ENCODE measurements at places on chromosomes 1 and 21.

DNA sequence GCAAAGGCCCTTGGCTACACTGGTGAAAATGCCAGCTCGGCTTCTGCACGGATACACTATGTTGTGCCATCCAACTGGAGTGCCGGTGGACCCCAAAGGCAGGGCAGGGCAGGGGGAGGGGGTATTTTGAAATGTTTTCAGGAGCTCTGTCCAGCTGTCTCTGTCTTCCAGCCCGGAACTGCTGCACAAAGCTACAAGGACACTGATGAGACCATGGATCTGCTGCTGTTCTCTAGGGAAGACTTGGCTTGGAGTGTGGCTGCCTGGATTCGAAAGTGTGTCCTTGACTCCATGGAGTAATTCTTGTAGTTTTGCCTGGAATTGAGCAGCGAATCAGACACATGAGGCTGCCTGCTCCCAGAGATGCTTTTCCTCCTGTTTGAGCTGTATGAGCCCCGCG lies 42.4 kb downstream of the TTC39A start:
- DNase-seq: no peak

- no peak for DNase-seq
These were observed 40.1 kb upstream of the GPR52 start for GRCh38 chr1:174407665-174408064.

DNA sequence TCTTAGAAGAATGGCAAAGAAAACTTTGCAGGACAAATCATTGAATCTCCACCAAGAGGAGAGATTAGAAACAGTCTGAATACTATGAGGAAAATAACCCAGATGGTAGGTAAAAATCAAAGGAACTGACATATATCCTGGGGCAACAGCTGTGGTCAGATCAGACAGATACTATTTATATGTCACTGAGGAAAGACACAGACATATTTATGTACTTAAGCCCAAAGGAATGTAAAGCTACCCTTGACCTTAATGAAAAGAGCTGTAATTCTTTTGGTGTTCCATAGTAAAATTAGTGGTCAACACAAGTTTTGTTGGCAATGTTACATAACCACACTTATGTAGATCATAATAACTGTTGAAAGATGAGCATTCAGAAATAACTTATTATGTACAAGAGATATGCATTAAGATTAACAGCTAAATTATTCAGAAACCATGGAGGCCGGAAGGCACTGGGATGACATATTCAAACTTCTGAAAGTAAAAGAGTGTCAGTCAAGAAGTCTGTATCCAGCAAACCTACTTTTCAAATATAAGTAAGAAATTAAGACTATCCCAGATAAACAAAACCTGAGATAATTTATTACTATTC lies 166.1 kb upstream of the SAMSN1 start:
- peak; percentile 6 for DNase-seq

GRCh38 chr1:91397605-91398004 lies 7.0 kb downstream of the HFM1 start:
- no peak for DNase-seq

GRCh38 chr1:70204600-70204999 lies 779 bp downstream of the LRRC40 start:
- DNase-seq: no peak

DNA sequence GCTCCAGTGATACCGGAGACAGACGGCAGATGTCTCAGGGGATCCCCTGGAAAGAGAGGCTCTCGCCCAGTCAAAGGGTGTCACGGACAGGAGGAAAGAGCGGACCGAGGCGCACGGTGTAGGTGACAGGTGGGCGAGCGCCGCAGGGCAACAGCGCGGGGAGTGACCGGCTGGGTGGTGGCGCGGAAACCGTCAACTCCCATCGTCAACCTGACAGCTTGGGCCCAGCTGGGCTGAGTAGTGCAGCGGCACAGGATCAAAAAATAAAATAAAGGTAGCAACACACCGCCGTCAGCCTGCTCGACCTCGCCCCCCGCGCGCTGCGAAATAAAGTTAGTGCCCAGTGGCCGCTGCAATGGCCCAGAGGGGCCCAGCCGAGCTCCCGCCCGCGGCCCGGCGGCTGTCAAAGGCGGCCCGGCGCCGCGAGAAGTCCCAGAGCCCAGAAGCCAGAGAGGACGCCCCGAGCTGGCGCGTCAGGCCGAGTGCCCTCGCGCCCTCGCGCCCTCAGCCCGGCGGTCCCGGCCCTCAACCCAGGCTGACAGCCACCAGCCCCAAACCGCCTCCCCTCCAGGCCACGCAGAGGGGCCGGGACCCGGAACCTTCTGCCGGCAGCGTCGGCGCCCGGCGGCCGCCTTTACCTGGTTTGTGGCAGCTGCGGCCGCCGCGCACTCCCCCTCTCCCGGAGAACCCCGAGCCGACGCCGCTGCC lies at the start of gene LYST:
Gene LYST, minus strand, starts transcription at position 702 of the 708 bp plus-strand sequence. CDS start 36,489 bp downstream, outside the sequence.
- DNase-seq: peak; percentile 22

DNA sequence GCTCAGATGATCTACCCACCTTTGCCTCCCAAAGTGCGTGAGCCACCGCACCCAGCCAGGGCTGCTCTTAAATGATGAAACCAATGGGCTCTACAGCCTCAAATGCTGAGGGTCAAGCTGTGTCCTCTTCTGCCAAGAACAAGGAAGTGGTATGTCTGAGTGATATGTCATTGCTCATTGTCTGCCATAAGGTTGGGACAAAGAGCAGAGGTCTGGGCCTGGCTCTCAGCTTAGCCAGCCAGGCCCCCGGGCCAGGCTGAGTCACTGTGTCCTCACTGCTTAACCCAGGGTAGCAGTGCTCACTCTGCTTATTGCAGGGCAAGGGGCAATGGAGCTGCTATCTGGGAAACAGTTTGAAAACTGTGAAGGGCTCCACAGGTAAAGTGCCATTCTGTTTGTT lies 8.3 kb upstream of the ETS2 start:
- no peak for DNase-seq

- DNase-seq: no peak
These were observed 7.4 kb downstream of the USP48 start for GRCh38 chr1:21775550-21775914.

- DNase-seq: peak; percentile 93
These were observed 62.1 kb downstream of the DEGS1 start for GRCh38 chr1:224245188-224245587.

DNA sequence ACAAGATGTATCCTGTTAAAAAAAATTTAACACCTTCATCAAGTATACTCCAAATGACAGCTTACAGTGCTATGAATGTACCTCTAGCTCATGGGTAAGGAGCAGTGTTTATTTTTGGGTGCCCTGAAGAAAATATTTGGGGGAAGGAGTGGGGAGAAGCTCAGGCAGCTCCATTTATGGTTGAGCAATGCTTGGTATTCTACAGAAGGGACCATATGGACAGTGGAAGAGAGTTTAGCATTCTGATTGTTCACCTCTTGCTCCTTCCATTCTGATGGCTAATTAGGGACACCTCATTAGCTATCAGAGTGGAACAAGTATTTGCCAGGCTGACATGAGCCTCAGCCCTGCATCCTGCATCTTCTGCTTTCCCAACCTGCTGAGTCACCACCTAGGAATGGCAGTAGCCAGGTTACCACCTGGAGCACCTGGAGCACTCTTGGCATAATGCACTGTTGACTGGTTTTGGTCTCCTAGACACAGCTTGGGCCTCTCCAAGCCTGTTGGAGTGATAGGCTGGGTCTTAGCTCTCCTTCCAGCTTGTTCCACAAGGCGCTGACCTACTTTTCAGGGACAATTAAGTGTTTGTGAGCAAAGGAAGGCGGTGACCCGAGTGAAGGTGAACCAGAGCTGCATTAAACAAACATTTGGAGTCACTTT lies 62.0 kb upstream of the MACF1 start:
- no peak for DNase-seq

DNA sequence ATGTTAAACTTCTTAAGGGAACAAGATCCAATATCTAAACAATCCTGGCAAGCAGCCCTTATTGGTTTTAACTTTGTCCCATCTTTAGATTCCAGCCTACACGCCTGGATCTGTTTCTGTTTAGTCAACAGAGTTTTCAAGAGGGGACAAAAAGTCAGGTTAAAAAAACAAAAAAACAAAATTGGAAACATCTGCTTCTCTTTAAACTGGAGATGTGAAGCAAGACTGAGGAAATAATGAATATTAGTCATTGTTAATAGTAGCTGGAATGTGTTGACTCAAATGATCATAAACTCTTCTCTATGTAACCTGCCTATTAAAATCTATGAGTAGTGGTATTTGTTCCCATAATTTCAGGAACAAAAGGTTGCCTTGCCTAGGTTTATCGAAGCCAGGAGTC lies 55.0 kb downstream of the NID1 start:
- DNase-seq: no peak

DNA sequence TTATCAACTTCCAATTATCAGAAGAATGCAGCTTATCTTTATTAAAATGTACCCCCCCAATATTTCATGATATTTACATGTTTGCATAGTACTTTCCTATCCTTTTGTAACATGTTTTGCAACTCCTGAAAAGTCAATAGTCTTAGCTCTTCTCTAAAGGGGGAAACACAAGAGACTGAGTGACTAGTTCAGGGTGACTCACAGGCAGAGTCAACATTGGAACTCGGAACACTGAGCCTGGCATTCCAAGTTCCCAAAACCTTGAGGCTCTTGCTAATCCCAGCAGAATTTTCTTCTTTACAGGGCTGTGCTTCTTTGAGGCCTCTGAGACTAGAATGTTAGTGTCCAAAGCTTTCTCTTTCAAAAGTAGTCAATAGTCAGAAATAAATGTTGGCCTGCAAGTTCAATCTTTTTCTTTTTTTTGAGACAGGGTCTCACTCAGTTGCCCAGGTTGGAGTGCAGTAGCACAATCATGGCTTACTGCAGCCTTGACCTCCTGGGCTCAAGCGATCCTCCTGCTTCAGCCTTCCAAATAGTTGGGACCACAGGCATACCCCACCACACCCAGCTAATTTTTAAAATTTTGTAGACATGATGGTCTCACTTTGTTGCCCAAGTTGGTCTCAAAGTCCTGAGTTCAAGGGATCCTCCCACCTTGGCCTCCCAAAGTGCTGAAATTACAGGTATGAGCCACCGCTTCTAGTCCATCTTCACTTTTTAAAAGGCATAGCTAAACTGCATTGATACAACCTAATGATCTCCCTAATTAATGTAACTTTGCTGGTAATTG lies 37.5 kb downstream of the ZNF281 start:
- no peak for DNase-seq

- no peak for DNase-seq
These were observed 29.1 kb upstream of the ATP2B4 start for GRCh38 chr1:203597331-203598090.

DNA sequence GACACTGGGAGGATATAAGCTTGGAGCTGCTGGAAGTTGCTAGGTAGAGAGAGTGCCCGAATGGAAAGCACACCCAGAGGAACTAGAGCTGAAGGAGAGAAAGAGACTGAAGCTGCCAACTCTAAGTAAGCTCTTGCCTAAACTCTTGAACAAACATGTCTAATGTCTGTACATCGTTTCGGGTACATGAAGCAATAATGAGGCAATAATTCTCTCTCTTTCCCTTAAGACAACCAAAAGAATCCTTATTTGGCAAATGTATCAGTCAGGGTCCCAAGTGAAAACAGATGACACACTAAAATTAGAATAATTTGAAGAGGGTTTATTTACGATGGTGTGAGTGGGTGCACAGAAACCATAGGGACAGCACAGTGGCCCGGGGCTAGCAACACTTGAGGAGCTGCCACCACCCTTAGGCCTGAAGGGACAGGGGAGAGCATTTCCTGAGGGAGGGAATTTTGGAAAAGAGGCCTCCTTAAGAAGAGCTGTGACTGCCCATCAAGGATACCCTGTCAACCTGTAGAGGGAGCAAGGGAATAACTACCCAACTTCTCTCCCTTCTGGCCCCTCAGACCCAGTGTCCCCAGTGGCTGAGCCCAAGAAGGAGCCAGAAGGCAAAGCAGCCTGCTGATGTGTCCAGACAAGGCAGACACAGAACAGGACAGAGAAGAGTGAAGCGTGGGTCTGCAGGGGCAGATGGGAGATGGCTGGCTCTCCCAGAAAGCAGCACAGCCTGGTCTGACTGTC lies 36.1 kb upstream of the KHDRBS1 start:
- DNase-seq: no peak

DNA sequence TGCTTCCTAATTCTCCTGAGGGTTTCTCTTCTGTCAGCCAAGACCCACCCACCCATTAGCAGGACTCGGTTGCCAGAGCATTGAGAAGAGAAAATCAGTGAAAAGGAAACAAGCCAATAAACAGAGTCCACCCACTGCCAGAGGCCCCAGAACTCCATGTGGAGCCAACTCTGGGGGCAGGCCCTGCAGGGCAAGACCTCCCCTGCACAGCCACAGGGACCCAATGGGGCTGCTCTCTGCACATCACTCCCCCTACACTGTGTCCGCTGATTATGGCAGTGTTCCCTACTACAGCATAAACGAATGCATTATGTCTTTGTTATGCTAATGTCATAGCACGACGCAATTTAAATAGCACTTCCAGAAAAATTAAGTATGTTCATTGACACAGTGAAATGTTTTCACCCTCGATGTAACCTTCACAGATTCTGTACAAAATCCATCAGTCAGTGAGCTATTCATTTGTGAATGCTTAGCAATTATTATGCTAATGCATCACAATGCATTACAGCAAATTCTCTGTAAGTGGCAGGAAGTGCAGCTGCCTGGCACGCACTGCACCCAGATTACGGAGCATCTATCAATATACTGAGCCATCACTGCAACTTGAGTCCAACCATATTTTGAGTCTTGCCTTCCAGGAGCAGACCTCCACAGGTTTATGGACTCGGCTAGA lies 56.4 kb downstream of the GRIK3 start:
- no peak for DNase-seq

GRCh38 chr1:234963904-234964702 lies 164.5 kb downstream of the TOMM20 start:
- DNase-seq: no peak

- no peak for DNase-seq
These were observed 145.0 kb downstream of the DHRS3 start for GRCh38 chr1:12472798-12473551.

- DNase-seq: no peak
These were observed 48.7 kb upstream of the COL6A2 start for GRCh38 chr21:46048926-46049889.

- DNase-seq: no peak
These were observed 12.5 kb downstream of the S100A7A start for GRCh38 chr1:153428791-153429190.

GRCh38 chr1:64934878-64935275 lies 31.5 kb downstream of the JAK1 start:
- no peak for DNase-seq

- no peak for DNase-seq
These were observed 16.5 kb downstream of the LHX4 start for GRCh38 chr1:180246579-180246978.

- DNase-seq: no peak
These were observed 27.9 kb upstream of the PRRC2C start for GRCh38 chr1:171457412-171457811.

DNA sequence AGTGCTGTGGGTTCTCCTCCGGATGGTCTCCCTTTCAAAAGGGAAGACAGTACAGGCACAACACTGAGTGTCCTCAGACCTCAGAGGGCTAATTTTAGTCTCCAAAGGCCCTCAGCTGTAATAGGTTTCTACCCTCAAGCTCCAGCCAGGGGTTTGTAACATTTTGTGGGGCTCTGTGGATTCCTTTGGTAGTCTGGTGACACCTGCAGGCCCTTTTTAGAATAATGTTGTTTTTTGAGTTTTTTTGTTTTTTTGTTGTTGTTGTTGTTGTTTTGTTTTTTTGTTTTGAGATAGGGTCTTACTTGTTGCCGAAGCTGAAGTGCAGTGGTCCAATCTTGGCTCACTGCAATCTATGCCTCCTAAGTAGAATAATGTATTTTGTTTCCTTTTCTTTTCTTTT lies 15.0 kb upstream of the TMEM201 start:
- no peak for DNase-seq

GRCh38 chr1:64073705-64074104 lies 129.7 kb upstream of the UBE2U start:
- DNase-seq: no peak
